IPS-NIHi11 (cell line): ENCODE measurements at places on chromosomes 7 and 10.

- DNase-seq = peak; percentile 63
Measured at GRCh38 chr10:118870467-118871243, 115.9 kb upstream of the CACUL1 start.

DNA sequence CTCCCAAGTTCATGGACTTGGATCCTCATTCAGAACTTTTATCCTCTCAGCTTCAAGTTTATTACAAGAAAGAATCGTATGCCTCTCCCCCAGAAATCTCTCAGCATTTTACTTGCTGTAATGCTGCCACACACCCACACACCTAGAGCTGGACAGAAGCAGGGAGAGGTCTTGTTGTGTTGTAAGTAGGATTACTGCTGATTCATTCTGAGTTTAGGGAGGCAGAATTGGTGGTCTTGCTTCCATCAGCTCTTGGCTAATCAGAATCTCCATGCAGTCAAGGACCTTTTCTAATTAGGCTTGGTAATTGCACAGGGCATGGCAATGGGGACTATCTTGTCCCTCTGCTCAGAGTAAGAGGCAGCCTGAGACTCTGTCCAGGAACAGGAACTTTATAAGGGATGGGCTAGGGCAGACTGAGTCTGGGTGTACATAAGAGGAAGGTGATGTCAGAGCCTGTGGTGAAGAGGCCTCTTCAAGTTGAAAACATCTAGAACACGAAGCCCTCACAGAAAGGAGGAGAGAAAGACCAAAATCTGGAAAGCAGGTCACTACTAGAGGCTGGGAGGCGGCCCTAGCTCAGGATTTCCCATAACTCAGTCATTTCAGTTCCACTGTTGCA lies 7.0 kb upstream of the PTPRE start:
- DNase-seq = no peak

DNA sequence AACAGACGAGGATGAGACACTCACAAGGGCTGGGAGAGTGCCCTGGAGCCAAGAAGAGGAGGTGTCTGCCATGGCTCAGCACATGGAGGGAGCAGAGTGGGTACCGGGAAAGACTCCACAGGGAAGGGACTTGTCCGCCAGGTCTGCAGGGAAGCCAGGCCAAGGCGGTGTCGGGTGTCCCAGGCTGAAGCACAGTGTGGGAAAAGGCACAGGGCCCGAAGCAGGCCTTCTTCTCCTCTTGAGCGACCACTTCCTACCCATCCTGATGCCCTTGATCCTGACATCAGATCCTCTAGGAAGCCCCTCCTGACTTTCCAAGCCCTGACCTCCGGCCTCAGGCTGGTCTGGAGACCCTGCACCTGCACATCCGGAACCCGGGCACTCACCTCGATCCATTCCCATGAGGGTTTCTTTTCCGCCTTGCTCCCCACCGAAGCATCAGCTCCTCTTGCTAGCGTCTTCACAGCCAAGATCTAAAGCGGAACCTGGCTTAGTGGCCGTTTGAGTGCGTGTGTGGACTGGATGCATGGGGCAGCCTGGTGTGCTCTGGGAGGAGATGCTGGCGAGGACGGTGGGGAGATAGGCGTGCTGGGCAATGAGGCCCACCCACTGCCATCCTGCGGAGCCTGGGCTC lies 8.5 kb downstream of the CALML3 start:
- DNase-seq = peak; percentile 54

GRCh38 chr10:56449770-56450169 lies 88.7 kb upstream of the ZWINT start:
- no peak for DNase-seq

DNA sequence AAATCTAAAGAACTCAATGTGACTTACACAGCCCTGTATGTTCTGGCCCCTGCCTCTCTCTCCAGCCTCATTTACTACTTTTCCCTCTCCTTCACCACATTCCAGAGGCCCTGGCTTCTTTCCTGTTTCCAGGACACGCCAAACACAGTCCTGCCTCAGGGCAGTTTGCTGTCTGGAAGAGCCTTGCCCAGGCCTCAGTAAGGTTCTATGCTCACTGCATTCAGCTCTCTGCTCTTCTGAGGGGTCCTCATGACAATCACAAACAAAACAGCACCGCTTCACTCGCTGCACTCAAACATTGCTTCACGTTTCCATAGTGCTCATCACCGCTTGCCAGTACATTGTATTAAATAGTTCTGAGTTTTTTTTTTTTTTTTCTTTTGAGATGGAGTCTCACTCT lies 35.1 kb upstream of the GARS1 start:
- DNase-seq = no peak

GRCh38 chr10:62233356-62234076 lies 35.1 kb downstream of the RTKN2 start:
- no peak for DNase-seq

DNA sequence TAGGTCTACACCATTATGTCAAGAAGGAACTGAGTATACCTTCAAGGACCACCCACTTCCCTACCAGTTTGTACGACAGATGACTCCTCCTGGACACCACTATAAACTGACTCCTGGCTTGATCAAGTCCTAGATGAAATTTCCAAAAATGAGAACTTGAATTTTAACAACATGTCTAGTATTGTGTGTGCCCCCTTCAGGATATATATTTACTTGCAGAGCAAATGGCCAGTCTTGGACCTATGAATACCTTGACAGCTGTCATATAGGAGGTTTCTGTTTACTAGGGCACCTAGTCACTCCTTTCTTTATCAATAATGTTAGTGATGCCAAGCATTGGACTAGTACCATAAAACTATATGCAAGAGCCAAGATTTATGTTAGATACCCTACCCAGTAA lies 94.1 kb upstream of the TMEM26 start:
- no peak for DNase-seq

GRCh38 chr10:114916653-114917052 lies 21.3 kb upstream of the TRUB1 start:
- DNase-seq = no peak

GRCh38 chr10:70657041-70657440 lies 15.3 kb upstream of the ADAMTS14 start:
- DNase-seq = no peak

- no peak for DNase-seq
Measured at GRCh38 chr7:4807598-4808016, 32.2 kb downstream of the AP5Z1 start.

GRCh38 chr10:125060826-125061556 lies 99.4 kb downstream of the CTBP2 start:
- DNase-seq = peak; percentile 77

- no peak for DNase-seq
Measured at GRCh38 chr10:56035489-56035888, 325.6 kb downstream of the ZWINT start.

GRCh38 chr10:113368666-113369364 lies 184.0 kb upstream of the HABP2 start:
- no peak for DNase-seq

- DNase-seq = no peak
Measured at GRCh38 chr7:133754708-133755107, 372.4 kb upstream of the LRGUK start.

DNA sequence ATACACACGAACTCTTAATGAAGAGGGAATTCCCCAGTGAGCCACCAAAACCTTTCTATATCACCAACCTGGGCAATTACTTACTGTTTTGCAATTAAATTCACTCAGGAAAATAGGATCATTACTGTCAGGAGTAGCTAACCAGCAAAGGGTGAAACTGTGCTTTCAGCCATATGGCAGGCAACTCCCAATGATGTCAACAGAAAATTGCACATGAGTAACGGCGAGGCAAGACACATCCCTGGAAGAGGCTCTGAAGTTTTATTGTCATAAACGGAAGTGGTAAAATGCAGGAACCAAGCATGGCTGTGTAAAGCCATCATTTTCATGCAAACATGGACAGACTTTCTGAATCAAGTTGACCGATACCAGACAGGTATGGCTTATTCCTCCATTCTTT lies 548.9 kb upstream of the AUTS2 start:
- DNase-seq = no peak

GRCh38 chr10:117509573-117509972 lies 33.0 kb upstream of the EMX2 start:
- no peak for DNase-seq
